ENCODE measurements at places on chromosomes 12 and 14.

DNA sequence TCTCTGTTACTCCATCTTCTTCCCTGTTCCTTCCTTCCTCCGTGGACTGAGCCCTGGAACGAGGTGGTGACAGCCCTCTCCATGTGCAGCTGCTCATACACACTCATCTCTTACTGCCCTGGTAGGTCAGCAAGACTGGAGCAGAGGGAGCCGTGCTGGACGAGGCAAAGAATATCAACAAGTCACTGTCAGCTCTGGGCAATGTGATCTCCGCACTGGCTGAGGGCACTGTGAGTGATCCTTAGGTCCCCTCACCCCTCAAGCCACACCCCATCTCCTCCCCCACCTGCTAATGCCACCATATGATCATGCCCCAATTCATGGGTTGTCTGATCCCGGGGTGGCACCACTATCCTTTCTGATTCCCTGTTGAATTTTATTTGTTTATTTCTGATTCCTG, 19.0 kb downstream of the KIF5A start:
- no peak for DNase-seq

DNA sequence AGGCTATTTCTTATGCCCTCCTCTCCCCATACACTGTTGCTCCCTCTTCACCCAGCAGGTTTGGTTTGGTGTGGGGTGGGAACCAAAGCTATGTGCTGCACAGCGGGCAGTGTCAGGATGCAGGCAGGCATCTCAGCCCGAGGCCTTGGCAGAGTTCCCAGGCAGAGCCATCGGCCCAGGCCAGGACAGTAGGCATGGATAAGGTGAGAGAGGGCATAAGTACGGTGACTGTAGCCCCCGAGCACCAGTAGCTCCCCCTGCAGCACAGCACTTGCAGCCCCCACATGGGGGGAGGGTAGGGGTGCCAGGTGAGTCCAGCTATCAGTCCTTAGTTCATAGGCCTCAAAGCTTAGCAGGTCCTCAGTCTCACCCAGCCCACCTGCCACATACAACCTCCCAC, 7.2 kb downstream of the KLHL33 start:
- DNase-seq = no peak

- no peak for DNase-seq
These were observed 57.2 kb downstream of the WDR20 start for GRCh38 chr14:102196902-102197230.

GRCh38 chr14:74792249-74793039, 29.3 kb downstream of the YLPM1 start:
- DNase-seq = no peak

DNA sequence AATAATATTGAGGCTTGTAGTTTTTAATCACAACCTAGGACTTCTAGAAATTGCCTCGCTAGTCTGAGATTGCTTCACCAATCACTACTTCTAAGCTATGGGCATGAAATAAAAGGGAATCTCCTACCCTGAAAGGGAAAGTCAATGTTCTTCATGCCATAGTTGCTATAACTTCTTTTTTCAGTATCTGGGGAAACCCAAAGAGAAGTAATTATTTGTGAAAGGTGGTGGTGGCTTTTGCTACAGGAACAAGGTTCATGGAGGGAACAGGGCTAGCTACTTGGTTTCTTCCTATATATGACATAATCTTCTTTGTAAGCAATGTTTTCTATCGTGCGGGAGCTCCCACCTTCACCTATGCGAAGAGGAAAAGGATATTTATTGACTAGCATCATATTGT, 61.6 kb upstream of the DNM1L start:
- DNase-seq = no peak

GRCh38 chr12:52316290-52316689, 4.9 kb downstream of the KRT83 start:
- DNase-seq = no peak

DNA sequence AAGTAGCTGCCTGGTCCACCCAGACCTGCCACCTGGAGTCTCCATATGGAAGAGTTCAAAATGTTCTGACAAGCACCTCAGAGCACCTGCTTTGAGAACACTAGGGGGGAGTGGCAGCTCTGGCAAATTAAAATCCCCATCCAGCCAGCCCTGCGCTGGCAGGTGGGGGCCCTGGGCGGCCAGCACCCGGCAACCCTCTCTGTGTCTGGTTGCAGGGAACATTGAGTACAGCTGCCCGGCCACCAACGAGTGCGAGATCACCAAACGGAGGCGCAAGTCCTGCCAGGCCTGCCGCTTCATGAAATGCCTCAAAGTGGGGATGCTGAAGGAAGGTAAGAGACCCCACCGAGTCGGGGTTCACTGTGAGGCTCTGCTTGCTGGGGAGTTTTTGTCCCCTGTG, 86.4 kb downstream of the ESRRB start:
- DNase-seq = no peak

DNA sequence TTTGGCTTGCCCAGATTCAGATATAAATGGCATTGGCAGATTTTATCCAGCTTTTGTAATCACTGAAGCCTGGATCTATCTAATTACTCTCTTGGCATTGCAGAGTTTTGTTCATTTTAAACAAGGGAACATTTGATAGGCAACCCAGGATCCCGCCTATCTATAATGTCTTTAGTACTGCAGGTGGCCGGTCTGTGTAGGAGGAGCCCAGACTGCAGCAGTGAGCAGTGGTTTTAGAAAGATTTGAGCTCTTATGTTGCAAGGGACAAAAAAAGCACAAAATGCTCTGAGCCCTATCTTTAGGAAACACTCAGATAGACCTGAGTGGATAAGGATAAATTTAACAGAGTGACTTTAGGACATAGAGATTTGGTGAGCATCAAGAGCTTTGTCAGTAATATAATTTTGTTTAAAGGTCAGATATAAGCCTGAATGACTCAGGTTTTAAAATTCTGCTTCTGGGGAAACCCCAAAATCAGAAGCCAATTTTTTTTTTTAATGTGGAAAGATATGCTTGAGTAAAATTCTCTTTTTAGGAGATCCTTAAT, 165.5 kb downstream of the SLC5A8 start:
- no peak for DNase-seq

DNA sequence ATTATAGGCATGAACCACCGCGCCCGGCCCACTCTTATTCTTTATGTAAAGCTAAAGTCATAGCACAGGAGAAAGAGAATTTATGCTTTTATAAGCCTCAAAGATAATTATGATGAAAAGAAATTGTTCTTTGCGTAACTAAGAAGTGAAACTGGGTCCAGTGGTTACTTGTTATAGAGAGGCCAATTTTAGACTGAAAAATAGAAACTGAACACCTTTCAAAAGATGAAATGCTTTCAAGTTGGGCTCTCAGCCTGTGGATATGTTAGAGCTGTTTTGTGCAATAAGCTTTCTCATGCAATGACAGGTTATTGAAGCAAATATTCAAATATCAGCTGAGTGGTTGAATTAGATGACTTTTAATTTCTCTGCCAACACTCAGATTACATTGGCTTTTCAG, 7.9 kb downstream of the TMEM253 start:
- no peak for DNase-seq

- DNase-seq = no peak
These were observed 2.9 kb upstream of the AGAP2 start for GRCh38 chr12:57741413-57741789.

DNA sequence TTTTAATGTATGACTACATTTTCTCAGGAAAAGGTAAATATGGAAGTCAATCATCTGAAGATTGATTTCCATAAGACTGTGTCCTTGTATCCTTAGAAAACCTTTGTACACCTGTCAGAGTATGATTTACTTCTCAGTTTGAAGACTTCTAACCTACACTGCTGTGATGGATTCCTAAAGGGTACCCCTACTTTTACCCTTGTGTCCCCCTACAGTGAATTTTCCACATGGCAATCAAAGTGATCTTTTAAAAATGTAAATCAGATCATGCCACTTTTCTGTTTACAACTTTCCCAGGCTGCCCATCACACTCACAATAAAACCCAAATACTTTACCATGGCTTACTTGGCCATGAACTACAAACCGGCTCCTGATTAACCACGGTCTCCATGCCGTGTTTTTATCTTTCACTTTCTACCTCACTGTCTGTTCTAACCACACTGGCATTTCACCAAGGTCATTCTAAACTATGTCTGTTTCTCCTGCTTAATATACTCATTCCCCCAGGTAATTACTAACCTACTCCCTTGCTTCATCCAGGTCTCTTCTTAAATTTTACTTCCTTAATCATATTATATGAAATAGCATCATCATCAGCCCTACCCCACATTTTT, 8.1 kb downstream of the DNAI7 start:
- no peak for DNase-seq

DNA sequence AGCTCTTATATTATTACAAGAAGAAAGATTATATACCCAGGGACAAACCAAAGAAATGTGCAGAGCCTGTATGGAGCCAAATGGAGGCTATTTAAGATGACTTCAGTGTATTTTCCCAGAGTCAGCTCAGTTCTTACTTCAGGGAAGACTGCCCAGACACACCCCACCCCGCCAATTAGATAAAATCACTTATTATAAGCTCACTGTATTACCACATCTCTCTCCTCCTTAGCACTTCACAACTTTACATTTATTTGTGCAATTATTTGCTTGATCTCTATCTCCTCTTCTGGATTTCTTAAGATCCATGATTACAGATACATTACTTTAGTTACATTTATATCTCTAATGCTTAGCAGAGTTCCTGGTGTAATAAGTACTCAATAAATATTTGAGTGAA, 24.7 kb upstream of the WDR89 start:
- DNase-seq = no peak

- DNase-seq = no peak
These were observed 102.3 kb downstream of the ITPR2 start for GRCh38 chr12:26730481-26731350.

GRCh38 chr12:77841521-77841920, 10.8 kb downstream of the NAV3 start:
- DNase-seq = no peak

DNA sequence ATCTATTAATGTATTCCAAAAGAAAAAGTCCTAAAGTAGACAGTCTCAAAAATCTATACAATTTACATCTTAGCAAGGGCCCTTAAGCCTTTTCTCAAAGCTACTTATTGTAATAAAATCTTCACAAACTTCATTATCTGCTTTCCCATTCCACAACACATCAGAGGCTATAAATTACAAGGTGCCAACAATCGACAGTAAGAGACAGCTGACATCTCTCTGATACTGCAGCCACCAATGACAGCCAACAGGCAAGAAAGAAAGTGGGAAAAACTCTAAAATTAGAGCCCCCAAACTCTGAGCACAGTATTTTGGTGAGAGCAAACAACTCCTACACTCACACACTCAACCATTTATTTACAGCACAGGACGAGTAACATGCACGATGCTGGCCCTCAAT, 2.2 kb downstream of the ANGEL1 start:
- no peak for DNase-seq

GRCh38 chr12:105910030-105910429, 228.7 kb downstream of the NUAK1 start:
- DNase-seq = no peak

DNA sequence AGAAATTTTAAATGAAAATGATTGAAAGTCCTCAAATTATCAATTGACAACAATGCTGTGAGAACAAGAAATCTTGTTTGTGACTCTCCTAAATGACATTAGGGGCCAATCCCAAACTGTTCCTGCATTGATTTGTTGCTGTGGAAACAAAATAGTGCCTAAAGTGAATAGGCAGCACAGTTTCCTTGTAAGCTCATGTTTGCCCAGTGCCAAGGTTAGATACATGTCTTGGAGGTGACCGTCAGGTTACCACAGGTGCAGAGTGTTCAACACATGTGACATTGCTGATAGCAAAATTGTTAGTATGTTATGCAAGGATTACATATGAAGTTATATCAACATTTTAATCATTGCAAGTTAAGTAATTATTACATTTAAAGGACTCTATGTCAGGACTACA, 292.6 kb downstream of the ACSS3 start:
- no peak for DNase-seq

DNA sequence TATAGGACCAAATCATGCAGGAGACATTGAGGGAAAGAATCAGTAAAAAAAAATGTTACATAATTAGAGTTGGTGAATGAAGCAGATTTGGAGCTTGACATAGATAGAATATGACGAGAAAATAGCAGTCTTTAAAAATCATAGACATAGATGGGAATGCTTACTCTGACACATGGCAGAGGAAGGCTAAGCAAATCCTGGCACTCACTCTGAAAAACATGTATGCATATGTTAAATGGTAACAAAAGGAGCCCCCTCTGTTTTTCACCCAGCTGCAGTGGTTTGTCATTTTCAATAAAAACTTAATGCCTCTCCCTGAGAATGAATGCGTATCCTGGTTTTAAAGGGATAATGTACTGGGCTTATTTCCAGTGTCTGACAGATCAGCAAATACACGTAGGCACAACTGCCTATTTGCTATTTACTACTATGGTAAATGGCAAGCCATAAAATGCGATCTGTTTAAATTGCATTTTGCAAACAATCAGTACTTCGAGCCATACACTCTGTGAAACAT, 561.2 kb upstream of the SEL1L start:
- peak; percentile 47 for DNase-seq

GRCh38 chr12:52699960-52700359, 3.4 kb downstream of the KRT77 start:
- no peak for DNase-seq

GRCh38 chr12:25896981-25897380, 61.5 kb upstream of the RASSF8 start:
- DNase-seq = no peak

- DNase-seq = no peak
These were observed 46.4 kb upstream of the BMP4 start for GRCh38 chr14:54003064-54003463.

GRCh38 chr12:90984114-90984513, 20.7 kb downstream of the EPYC start:
- no peak for DNase-seq

DNA sequence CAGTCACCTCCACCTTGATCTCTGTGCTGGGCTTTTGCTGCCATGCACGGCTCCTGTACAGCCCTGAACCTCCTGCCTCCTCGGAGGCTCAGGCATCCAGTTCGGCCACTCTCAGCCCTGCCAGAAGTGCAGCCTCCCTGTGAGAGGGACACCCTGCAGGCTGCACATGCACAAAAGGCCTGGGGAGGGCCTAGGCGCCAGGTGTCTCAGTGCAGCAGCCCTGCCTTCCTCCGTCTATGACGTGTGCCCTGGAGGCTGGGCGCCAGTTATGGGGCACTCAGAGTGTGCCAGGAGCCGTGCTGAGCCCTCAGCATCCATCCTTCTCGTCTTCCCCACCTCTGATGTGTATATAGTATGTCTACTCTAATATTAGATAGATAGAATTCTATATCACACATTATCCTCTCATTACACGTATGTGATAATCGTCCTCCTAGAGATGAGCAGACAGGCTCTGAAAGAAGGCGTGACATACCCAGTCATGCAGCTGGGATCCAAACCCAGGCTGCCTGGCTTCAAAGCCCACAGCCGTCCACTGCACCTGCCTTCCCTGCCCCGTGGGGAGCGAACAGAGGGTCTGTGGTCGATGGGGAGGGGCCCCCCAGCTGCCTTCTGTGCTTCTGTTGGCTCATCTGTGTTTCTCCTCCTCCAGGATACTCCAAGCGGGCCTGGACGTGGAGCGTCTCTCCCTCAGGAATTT, 101.1 kb downstream of the B4GALNT3 start:
- peak; percentile 89 for DNase-seq

GRCh38 chr12:111201036-111201435, 167.9 kb downstream of the PHETA1 start:
- peak; percentile 72 for DNase-seq

- DNase-seq = no peak
These were observed 46.5 kb upstream of the SAV1 start for GRCh38 chr14:50714450-50715073.

GRCh38 chr12:6753772-6754356, 923 bp upstream of the MLF2 start:
- no peak for DNase-seq

- no peak for DNase-seq
These were observed 5.4 kb downstream of the SDR39U1 start for GRCh38 chr14:24437020-24437735.

Data from NCI-H345 (cell line).